ENCODE measurements at places on chromosomes 1 and 21.

DNA sequence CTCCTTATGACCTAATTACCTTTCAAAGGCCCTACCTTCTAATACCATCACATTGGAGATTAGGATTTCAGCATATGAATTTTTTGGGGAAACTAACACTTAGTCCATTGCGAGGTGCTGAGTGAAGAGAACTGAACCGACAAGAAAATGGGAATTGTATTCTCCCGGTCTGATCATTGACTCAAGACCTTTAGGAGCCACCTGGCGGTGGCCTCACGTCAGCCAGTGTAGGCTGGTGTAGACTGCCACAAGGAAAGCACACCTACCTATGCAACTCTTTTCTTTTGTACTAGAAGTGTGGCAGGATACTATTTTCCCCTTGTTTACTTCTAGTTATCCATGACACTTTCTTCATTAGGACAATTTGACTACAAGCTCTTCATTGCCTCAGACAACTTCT is 333.5 kb upstream of the B3GALT2 start:
- DNase-seq: no peak

GRCh38 chr1:183106746-183107145 is 79.3 kb upstream of the LAMC2 start:
- no peak for DNase-seq

GRCh38 chr1:185610954-185611353 is 123.2 kb upstream of the HMCN1 start:
- peak; percentile 2 for DNase-seq

DNA sequence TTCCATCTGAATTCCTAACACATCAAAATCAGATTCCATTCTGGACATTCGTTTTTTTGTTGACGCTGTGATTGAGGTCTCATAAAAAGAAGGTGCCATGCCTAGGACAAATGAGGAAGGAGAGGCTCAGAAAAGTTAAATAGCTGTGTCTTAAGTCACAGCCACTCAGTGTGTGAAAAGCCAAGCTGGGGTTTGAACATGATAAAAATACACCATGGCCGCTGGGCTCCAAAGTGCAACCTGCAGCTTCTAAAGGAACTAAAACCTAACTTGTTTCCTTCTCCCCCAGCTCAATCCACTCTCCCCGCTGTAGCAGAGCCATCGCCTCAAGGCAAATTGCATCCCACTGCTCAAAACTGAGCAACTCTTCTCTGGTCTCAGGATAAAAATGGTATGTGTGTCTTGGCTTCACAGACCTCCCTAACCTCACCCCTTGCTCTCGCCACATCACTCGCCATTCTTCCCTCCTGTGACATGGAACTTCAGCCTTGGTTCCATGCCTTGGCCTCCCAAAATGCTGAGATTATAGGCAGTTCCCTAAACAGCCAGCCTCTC is 22.1 kb upstream of the FAM20B start:
- DNase-seq: no peak

- DNase-seq: peak; percentile 68
These were observed 15.3 kb downstream of the BECN2 start for GRCh38 chr1:241972703-241973369.

GRCh38 chr1:240173836-240174235 is 82.2 kb downstream of the FMN2 start:
- no peak for DNase-seq

GRCh38 chr1:232880354-232880753 is 70.1 kb upstream of the NTPCR start:
- no peak for DNase-seq

DNA sequence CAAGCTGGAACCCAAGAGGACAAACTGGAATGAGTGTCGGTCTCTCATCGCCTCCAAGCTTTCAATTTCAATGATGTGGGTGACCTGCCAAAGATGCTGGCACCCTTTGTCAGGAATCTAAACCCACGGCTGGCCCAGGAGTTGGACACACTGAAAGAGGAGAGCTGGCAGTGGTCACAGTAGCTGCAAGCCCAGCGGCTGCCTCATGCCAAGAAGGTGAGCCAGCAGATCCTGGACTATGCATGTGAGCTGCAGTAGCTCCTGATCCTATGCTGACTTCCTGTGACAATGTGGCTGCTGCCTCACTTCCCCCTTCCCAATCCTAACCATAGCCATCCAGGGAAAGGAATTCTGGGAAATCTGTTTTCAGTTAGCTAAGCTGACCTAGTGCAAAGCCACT is 117.0 kb upstream of the VAV3 start:
- no peak for DNase-seq

- DNase-seq: no peak
These were observed 43.1 kb upstream of the SGIP1 start for GRCh38 chr1:66490816-66491215.

DNA sequence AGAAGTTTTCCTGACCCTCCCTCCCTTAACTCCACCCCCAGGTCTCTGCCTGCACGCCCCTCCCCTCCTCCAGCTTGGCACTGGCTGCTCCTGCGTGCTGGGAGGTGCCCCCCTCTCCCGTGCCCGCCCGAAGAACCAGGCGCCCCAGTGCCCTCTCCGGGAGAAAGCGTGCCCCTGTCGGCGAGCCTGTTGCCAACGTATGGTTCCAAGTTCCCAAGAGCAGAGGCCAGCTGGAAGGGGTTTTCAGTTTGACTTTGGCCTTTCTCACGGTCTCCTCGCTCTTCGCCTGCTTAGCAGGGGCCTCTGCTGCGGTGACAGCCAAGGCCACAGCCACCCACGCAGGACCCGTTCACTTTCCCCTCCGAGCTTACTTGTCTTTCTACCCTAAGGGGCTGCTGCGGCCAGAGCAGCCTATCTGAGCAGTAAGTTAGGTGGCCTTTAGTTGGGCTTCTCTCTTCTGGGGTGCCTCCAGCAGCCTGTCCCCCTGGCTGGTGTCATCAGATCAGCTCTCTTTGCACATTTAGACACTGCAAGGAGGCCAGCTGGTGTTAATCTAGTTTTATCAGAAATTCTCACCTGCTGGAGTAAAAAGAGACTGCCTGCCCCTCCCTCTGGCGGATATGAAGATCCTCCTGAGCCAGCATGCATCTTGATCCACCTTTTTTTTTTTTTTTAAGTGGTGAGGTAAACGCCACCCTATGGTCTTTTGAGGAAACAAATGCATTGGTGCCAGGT is 1.5 kb downstream of the STUM start:
- no peak for DNase-seq

DNA sequence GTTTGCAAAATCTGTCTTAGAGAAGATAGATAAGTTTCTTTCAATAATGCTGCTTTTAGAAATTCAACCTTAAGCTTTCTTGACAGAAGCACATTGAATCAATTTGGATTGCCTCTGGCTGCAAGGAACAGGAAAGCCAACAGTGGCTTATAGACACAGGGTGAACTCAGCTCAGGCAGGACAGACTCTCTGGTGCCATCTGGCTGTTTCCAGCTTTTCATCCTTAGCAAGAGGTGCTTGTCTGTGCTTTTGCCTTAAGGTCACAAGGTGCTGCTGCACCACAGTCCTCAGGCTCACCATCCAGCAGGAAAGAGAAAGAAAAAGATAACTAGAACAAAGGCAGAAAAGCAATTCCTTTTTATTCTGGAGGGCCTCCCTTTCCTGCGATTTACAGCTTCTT is 93.7 kb upstream of the ETS2 start:
- no peak for DNase-seq

- no peak for DNase-seq
These were observed 633.4 kb upstream of the CXADR start for GRCh38 chr21:16879479-16879878.

DNA sequence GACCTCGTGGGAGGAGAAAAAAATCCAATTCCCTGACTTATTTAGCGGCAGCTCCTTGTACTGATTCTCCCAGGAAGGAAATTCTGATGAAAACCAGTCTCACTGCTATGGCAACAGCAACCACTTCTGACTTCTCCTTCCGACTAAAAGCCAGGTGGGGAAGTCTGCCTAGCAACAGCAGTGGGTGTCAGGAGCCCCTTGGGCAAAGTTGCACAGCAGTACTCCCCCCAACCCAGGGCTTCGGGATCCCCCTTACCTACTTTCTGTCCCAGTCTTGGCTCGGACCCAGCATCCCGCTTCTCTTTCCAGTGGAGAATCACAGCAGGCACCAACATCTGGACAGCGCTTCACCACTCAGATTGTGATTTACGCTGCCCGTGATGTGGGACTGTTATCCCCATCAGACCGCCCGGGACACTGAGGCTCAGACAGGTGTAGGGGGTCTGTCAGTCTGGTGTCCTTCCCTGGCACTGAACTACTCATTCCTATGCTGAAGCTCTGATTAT is 24.6 kb downstream of the NKAIN1 start:
- DNase-seq: no peak

DNA sequence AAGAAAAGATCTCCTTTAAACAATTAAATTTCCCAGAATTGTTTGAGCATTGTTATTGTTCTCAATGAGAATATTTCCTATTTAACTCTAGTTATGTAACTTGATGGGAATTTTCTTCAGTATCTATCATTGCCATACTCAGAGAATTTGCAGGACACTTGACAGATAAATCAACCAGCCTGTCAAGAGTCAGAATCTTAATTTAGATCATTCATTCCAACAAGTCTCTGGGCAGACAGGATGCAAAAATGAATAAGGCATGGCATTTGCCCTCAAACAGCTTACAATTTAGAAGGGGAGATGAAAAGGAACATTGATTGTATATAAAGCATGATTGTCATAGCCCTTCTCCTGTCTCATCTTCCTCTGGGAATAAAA is 7.3 kb upstream of the DISC1 start:
- no peak for DNase-seq

DNA sequence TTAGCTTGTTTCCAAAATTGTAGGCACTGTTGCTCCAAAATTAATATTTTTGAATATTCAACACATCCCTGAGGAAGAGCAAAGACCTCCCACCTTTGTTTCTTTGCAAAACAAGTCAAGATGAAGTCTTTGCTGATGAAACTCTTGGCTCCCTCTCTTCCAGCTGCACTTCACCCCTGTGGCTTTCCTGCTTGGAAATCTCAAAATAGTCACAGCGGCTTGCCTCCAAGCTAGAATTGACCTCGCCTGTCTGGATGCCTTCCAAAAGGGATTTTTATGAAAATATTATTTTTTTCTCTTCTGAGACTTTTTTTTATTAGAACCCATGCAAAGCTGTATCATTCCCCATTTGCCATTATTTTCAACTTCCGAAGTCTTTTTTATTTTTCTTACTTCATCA is 71.1 kb upstream of the MROH9 start:
- peak; percentile 8 for DNase-seq

DNA sequence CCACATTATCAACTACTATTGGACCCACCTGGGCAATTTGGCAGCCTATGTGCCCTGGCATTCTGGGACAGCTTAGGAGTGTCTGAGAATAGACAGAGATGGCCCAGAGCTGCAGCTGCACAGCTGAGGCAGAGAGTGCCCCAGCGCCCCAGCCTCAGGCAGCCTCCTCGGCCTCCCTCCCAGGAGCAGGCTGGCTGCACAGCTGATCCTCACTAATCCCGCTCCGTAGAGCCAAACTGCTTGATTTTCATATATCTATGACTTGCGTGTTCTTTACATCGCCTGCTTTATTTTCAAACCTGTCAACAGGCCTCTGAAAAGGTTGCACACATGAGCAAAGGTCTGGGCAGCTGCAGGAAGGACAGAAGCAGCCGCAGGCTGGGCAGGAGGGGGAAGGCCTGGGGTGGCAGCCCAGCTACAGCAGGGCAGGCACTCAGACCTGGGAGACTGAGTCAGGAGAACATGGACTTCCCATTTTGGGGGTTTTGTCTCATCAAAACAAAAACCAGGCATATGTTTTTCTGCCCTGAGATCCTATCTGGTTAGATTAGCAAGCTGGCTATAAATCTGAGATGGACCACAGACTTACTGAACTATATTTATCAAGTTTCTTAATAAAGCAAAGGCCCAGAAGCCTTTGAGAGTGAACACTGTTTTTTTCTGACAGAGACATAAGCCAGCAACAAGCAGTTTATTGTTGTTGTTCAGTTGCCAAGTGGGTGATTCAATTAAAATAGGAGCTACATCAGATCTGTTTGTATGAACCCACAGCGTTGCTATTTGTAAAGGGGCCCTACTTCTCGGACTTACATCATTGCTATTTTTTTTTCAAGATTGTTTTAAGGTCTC is 301.8 kb upstream of the DUSP10 start:
- DNase-seq: peak; percentile 94

DNA sequence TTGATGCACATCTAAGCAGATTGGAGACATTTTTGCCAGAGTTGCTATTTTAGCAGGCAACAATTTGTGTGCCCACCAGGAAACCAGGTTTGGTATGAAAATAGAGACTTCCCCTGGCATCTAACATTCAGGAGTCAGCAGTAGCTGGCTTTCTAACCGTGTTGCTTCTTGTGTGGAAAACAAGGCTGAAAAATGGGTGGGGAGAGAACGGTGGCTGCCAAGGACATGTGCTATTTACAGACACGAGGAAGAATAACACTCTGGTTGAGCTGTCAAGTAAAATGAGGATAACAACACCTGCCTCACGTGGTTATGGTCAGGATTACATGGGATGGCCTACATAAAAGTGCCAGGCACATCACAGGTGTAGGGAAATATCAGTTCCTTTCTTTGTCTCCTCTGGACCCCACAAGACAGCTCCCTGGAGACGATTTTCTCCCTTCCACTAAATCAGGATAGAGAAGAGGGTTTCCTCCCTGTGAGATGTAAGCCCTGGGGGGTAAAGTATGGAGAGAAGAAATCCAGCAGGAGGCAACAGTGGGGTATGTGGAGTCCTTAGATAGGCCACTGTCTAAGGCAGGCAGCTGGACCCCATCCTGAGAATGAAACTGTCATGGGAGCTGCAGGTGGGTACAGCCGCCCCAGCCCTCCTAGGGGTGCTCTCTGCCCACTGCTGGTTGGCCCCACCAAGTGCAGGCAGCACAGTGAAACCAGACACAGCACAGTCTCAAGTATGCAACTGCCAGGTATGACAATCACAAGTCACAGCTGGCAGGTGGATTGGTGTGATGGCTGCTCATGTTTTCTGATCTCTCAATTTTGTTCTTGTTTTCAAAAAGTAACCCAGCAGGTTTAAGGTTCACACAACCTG is 80.3 kb downstream of the TENT5C start:
- DNase-seq: no peak

- DNase-seq: no peak
These were observed 19.2 kb upstream of the EPHA2 start for GRCh38 chr1:16174886-16175598.

- peak; percentile 80 for DNase-seq
These were observed 2.6 kb downstream of the GADD45A start for GRCh38 chr1:67687649-67688048.

GRCh38 chr1:101081496-101082488 is 56.2 kb upstream of the DPH5 start:
- DNase-seq: no peak

GRCh38 chr21:41338455-41338854 is 21.9 kb downstream of the FAM3B start:
- DNase-seq: no peak

GRCh38 chr1:210262167-210262896 is 29.7 kb downstream of the SERTAD4 start:
- DNase-seq: peak; percentile 70

- no peak for DNase-seq
These were observed 26.2 kb downstream of the NEK2 start for GRCh38 chr1:211648980-211649934.

Measured in fibroblast of skin of left quadriceps (primary cell).